Activated CD8-positive, alpha-beta T cell treated with anti-CD3 and anti-CD28 coated beads for 36 hours (primary cell): ENCODE measurements at places on chromosomes 16 and 17.
A peak's percentile ranks its signal among the peaks of the same experiment; 100 is the strongest.

- no peak for DNase-seq
Observed at GRCh38 chr16:66534376-66534799, 15.5 kb downstream of the TK2 start.

GRCh38 chr17:81054308-81054707 is 19.4 kb downstream of the BAIAP2 start:
- no peak for DNase-seq

- no peak for DNase-seq
Observed at GRCh38 chr17:83013779-83014117, 65.7 kb upstream of the METRNL start.

GRCh38 chr17:9862220-9862619 is 36.5 kb downstream of the GLP2R start:
- DNase-seq = no peak

DNA sequence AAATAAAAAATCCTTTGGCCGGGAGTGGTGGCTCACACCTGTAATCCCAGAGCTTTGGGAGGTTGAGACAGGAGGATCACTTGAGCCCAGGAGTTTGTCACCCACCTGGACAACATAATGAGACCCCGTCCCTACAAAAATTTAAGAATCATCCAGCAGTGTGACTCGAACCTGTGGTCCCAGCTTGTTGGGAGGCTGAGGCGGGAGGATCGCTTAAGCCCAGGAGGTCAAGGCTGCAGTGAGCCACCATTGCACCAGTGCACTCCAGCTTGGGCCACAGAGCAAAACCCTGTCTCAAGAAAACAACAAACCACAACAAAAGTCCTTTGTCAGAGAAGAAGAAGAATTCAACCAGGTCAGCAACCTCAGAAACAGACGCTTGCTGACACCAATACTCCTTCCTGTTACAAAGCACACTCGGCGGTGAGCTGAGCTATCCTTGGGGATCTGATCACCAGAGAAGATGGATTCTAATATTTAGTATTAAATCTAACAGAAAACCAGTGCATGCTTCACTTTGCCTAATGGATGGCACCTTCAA is 12.9 kb upstream of the PVALEF start:
- no peak for DNase-seq

- DNase-seq = no peak
Observed at GRCh38 chr17:4597975-4598374, 13.6 kb downstream of the SMTNL2 start.

DNA sequence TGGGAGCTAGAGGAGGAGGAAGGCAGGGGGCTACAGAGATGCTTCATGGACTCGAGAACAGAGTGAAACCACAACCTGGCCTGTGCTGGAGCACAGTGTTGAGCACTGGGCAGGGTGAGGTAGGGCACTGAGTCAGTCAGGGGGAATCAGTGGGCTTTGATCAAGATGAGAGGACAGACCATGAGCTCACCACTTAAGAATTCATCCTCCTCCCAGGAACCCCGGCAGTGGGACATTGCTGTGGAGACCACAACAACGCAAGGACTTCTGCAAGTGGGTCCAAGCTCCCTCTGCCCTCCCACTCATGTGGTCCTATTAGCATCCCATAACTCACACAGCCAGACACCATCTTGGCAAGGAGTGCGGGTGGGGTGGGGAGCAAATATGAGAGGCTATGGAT is 1.7 kb upstream of the CES5A start:
- DNase-seq = no peak

DNA sequence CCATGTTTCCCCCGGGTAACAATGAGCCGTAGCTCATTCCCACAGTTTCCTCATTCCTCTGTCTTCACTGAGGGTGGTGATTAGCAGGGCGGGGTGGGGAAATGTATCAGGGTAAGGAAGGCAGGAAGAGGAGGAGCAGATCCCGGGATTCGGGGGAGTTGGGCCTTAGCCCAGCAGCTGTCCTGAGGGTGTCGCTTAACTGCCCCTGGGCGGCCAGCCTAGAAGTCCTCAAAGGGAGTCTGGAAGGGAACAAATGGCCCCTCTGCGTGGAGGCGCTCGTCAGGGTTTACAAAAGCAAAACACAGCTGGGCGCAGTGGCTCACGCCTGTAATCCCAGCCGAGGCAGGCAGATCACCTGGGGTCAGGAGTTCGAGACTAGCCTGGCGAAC is 14.3 kb downstream of the MLYCD start:
- no peak for DNase-seq

DNA sequence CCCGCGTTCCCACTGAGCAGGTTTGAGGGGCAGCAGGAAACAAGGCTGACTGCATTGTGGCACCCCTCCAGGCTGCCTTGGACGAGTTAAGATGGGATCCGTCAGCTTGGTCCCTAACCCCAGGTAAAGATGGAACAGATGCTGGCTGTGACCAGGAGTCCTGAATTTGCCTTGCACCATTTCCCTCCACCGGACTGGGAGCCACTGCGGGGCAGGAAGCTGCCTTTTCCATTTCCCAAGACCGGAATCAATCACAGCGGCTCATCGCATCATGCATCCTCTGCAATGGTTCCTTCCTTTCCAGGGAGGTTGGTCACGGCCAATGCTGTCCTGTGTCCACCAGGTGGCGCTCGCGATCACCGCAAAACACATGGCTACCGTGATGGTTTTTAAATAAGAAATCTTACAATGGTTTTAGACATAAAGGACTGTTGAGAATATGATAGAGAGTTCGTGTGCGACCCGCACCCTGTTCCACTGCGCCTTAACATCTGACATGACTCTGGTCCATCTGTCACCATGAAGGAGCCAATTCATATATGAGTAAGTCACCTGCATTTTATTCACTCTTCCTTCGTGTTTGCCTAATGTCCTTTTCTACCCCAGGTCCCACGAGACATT is 6.8 kb upstream of the MEAK7 start:
- DNase-seq = peak; percentile 92

- DNase-seq = peak; percentile 28
Observed at GRCh38 chr17:34613064-34614019, 34.0 kb downstream of the TMEM132E start.
